ENCODE measurements at places on chromosomes 11 and 22.
A peak's percentile ranks its signal among the peaks of the same experiment; 100 is the strongest.

DNA sequence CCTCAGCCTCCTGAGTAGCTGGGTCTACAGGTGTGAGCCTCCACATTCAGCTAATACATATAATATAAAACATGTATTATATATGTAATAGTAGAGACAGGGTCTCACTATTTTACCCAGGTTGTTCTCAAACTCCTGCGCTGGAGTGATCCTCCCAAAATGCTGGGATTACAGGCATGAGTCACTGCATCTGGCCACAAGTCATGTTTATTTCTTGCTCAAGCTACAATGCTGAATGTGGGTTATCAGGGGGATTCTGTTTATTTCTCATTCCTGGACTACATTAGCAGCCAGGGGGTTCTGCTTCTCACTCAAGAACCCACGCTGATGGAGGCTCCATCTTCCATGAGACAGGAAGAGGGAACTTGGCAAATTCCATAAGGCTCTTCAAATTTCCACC is 24.8 kb downstream of the FOLR3 start:
- H3K36me3 ChIP-seq: no peaks in the 10 kb centered on the region
- H3K4me1 ChIP-seq: no peaks in the 10 kb centered on the region
- DNase-seq: no peak
- no peak overlapping the region for H3K4me3 ChIP-seq
- peaks cover 29% of the 10 kb centered on the region for H3K27me3 ChIP-seq

DNA sequence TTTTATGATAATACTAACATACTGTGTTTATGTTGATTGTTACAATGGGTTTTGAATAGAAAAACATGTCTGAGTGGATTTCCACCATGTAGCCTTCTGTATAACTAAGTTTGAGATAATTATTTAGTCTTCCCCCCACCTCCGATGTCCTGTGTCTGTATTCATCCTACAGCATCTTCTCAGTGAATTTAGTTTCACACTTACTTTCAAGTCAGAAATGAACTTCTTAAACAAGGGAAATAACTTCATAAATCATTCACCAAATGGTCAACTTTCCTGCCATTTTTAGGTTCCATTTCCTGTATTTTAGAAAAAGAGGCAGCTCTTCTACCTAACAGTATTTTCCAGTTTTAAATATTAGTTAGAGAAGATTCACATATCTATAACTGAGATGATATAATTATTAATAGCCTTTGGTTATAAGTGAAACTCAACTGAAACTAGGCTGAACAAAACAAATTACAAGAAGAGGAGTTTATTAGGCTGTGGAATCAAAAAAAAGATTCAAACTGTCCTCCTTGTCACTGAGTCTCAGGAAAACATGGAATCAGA is 3.5 kb downstream of the OR51B5 start:
- DNase-seq: no peak
- H3K36me3 ChIP-seq: no peaks in the 10 kb centered on the region
- H3K27ac ChIP-seq: no peak overlapping the region
- peaks cover 5% of the 10 kb centered on the region for H3K27me3 ChIP-seq
- H3K4me1 ChIP-seq: no peaks in the 10 kb centered on the region

GRCh38 chr22:49657974-49658590 is 169.6 kb downstream of the BRD1 start:
- no peaks in the 10 kb centered on the region for H3K4me1 ChIP-seq
- H3K36me3 ChIP-seq: no peaks in the 10 kb centered on the region
- DNase-seq: no peak
- peaks cover 28% of the 10 kb centered on the region for H3K27me3 ChIP-seq

DNA sequence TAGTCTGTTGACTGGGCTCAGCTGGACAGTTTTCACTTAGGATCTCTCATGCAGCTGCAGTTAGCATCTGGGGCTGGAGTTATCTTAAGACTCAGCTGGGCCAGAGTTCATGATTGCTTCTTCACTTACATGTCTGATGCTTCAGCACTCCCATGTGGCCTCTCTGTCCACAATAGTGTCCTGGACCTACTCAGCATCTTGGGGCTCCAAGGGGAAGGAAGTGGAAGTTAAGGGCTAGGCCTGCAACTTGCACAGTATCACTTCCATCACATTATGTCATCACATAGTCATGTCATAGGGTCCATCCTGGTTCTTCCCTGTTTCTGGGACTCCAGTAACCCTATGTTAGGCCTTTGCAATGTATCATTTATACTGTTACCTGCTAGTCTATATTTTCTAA is 115.9 kb downstream of the C11orf65 start:
- H3K4me1 ChIP-seq: no peaks in the 10 kb centered on the region
- DNase-seq: no peak
- no peaks in the 10 kb centered on the region for H3K27me3 ChIP-seq
- H3K4me3 ChIP-seq: no peak overlapping the region
- H3K36me3 ChIP-seq: peaks cover 46% of the 10 kb centered on the region
- H3K27ac ChIP-seq: no peak overlapping the region

DNA sequence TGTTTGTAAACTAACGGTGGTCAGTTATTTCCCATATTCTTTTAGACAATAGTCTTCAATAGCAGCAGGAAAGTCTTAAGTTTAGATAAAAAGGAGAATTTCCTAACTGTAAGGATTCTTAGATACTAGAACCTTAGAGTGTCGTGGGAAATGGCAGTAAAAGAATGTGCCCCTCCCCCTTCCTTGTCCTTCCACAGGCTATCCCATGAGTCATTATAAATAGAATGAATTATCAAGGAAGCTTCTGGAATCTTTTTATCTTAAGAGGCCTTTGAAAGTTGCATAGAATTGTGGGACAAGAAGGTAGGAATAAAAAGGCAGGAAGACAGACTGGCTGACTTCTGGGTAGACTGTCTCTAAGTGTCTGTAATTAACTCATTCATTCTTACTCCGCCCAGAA is 165.2 kb upstream of the TBCEL start:
- no peak overlapping the region for H3K4me3 ChIP-seq
- H3K4me1 ChIP-seq: peaks cover 9% of the 10 kb centered on the region
- peaks cover 7% of the 10 kb centered on the region for H3K27me3 ChIP-seq
- no peaks in the 10 kb centered on the region for H3K36me3 ChIP-seq

- DNase-seq: no peak
- H3K4me1 ChIP-seq: no peaks in the 10 kb centered on the region
- no peak overlapping the region for H3K4me3 ChIP-seq
- H3K27me3 ChIP-seq: peaks cover 5% of the 10 kb centered on the region
- no peaks in the 10 kb centered on the region for H3K36me3 ChIP-seq
These were observed 15.0 kb upstream of the YWHAH start for GRCh38 chr22:31929167-31929930.

- no peaks in the 10 kb centered on the region for H3K27me3 ChIP-seq
- H3K4me1 ChIP-seq: peaks cover 29% of the 10 kb centered on the region
- H3K4me3 ChIP-seq: no peak overlapping the region
- no peak overlapping the region for H3K27ac ChIP-seq
- no peak for DNase-seq
- no peaks in the 10 kb centered on the region for H3K36me3 ChIP-seq
These were observed 108.0 kb downstream of the LRRC32 start for GRCh38 chr11:76562541-76562940.

DNA sequence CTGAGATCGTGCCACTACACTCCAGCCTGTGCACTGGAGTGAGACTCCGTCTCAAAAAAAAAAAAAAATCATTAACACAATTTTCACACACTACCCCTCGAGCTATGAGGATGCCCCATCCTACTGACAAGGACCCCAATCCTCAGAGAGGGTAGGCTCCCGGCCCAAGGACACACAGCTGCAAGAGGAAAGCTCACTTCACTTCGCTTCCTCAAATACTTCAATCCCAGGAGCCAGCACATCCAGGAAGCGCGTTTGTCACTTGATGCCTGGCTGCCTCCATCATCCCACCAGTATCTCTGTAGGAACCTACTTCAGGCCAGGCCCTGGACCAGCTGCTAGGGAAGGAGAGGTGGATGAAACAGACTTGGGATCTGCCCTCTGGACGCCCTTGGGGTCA is 144.0 kb downstream of the CRYBB2 start:
- H3K4me3 ChIP-seq: no peak overlapping the region
- no peak overlapping the region for H3K27ac ChIP-seq
- peaks cover 3% of the 10 kb centered on the region for H3K36me3 ChIP-seq

DNA sequence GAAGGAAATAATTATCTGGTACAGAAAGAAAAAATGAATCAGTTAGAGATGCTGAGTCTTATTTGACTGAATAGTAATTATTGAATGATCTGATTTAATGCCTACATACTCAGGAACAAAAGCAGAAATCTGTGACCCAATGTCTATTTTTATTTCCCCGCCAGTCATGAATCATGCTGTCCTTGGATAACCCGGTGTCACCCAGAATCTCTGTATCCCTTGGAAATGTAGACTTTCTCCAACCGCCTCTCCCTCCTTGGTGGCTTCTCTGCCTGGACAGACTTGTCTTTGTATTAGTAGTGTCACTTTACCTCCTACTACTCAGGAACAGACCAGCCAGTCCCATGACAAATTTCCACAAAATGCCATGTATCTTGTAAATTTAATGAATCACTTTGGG is 173.3 kb upstream of the PDGFD start:
- no peak overlapping the region for H3K27ac ChIP-seq
- DNase-seq: no peak
- H3K36me3 ChIP-seq: no peaks in the 10 kb centered on the region
- no peak overlapping the region for H3K4me3 ChIP-seq

- no peak for DNase-seq
- no peaks in the 10 kb centered on the region for H3K36me3 ChIP-seq
- peaks cover 8% of the 10 kb centered on the region for H3K4me1 ChIP-seq
- peaks cover 2% of the 10 kb centered on the region for H3K27me3 ChIP-seq
These were observed 59.6 kb upstream of the PAX6 start for GRCh38 chr11:31870609-31871309.

DNA sequence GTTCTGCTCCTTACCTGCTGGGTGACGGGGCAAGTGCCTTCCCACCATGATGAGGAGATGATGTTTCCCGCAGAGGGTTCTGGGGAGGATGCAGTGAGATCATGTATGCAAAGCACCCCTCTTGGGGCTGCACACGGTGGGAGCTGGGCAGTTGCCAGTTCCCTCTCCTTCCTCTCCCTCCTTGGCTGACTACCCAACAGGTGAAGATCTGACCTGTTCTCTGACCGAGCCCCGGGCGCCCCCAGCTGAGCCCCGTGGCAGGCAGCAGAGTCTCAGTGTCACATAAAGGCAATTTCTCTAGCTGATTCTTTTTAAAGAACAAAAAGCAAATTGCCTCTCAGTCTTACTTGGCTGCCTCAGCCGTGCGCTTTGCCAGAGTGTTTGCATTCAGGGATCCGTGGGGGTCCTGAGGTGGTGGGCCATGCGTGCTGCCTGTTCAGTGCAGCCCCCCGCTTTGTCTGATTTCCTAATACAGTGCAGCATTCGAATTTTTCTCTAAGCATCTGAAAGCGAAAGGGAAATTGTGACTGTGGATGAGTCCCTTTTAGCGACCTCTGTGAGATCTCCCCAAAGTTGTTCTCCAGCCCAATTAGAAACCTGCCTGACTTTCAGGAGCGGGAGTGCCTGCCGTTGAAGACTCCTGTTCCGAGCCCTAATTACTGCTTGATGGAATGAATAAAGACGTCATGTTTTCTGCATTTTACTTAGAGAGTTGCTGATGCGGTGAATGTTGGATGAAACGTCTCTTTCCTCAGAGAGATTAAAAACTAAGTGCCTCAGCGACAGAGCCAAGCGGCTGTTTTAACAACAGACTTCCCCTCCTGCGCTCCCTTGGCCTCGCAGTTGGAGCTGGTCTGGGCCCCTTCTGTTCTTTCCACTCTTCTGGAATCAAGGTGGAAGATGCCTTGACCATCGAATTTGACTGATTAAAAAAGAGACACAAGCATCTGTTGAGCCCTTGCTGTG is 86.0 kb downstream of the GRIK4 start:
- H3K27me3 ChIP-seq: peaks cover 27% of the 10 kb centered on the region
- no peak overlapping the region for H3K27ac ChIP-seq
- H3K36me3 ChIP-seq: no peaks in the 10 kb centered on the region

DNA sequence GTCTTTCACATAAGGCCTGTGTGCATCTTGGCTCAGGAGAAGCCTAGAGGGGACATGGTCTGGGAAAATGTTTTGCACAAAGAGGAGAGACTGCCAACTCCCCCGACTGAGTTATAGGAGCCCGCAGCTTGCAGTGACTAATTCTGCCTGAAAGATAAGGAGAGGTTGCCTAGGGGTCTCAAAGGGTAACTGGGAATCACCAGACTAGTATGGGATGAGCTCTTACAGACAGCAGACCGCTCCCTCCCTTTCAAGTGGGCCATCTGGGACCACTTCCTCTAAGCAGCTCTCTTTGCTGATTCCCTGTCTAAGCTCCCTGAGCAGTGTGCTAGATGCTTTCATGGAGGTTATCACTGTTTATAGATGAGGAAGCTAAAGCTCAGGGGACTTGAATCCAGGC is 105.1 kb downstream of the TENM4 start:
- no peak overlapping the region for H3K4me3 ChIP-seq
- no peaks in the 10 kb centered on the region for H3K27me3 ChIP-seq
- no peaks in the 10 kb centered on the region for H3K4me1 ChIP-seq
- H3K36me3 ChIP-seq: no peaks in the 10 kb centered on the region
- no peak for DNase-seq
- no peak overlapping the region for H3K27ac ChIP-seq

GRCh38 chr22:36764641-36765040 is 11.3 kb downstream of the IFT27 start:
- no peak overlapping the region for H3K4me3 ChIP-seq
- H3K27me3 ChIP-seq: no peaks in the 10 kb centered on the region
- H3K36me3 ChIP-seq: peaks cover 8% of the 10 kb centered on the region
- peaks cover 9% of the 10 kb centered on the region for H3K4me1 ChIP-seq
- H3K27ac ChIP-seq: no peak overlapping the region

- peak; percentile 50 for DNase-seq
- H3K36me3 ChIP-seq: no peaks in the 10 kb centered on the region
- no peak overlapping the region for H3K4me3 ChIP-seq
- H3K27me3 ChIP-seq: peaks cover 14% of the 10 kb centered on the region
- H3K27ac ChIP-seq: no peak overlapping the region
- H3K4me1 ChIP-seq: peaks cover 4% of the 10 kb centered on the region
These were observed 144.1 kb downstream of the CTTN start for GRCh38 chr11:70542406-70542805.

GRCh38 chr22:38608992-38609750 is 39.2 kb upstream of the DMC1 start:
- peaks cover 3% of the 10 kb centered on the region for H3K36me3 ChIP-seq
- H3K27ac ChIP-seq: no peak overlapping the region

DNA sequence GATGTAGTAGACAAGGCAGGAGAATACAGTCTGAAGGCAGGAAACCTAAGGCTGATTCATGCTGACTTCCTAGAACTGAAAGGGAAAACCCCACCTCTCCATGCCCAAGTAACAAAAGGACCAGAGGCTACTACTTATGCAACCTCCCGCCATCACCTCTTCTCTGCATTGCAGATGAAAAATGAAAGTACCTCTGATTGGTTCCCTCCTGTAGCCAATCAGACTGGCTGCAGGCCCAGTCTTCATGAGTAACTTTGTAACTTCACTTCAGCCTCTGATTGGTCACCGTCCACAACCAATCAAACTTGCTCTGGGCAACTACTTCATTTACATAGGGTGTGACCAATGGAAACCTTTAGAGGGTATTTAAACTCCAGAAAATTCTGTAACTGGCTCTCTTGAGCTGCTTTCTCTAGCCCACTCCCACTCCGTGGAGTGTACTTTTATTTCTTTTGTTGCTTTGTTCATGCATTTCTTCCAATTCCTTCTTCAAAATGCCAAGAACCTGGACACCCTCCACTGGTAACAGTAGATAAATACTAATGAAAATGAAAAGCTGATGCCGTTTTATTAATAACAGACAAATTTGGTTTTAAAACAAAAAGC is 5.2 kb upstream of the MAP6 start:
- peaks cover 47% of the 10 kb centered on the region for H3K27me3 ChIP-seq
- no peak overlapping the region for H3K27ac ChIP-seq
- DNase-seq: no peak
- H3K4me1 ChIP-seq: no peaks in the 10 kb centered on the region

All from chondrocyte (in vitro differentiated cells).